ENCODE measurements at places on chromosomes 6 and 20.

GRCh38 chr6:111789598-111789997, 83.7 kb downstream of the FYN start:
- DNase-seq = no peak

DNA sequence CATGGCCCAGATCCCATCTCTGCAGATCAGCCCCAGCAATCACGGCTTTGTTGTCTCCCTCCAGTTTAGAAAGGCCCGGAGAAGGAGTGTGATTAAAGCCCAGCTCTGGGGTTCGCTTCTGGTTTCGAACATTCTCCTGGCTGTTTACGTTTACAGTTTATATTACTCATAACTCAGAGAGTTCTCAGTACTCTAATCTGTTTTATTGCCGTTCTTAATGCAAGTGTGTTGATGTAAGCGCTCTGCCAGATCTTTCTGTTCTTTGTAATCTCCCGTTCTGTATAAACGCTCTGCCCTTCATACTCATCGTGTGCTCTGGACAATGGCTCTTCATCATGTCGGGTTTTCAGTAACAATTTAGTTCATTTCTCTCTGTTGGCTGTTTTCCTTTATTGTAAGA, 118.0 kb upstream of the PRND start:
- no peak for DNase-seq

GRCh38 chr6:89927264-89927663, 33.0 kb downstream of the GJA10 start:
- no peak for DNase-seq

DNA sequence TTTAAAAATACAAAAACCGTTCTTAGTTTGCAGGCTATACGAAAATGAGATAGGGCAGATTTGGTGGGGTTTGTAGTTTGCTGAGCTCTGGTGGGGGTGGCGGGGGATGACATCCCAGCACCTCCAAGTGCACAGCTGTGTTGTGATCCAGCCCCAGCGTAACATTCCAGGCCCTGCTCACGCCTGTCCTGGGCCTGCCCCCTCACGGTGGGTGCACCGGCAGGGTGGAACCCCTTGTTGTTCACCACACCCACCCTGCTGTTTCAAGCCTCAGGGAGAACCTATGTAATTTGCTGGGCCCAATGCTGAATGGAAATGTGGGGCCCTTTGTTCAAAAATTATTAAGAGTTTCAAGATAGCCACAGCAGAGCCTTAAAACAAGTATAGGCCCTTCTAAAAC, 25.0 kb downstream of the ARMC2 start:
- DNase-seq = no peak

- no peak for DNase-seq
Measured at GRCh38 chr20:1860446-1860845, 34.8 kb upstream of the SIRPA start.

GRCh38 chr6:111976139-111976538, 77.8 kb upstream of the CCN6 start:
- DNase-seq = no peak

DNA sequence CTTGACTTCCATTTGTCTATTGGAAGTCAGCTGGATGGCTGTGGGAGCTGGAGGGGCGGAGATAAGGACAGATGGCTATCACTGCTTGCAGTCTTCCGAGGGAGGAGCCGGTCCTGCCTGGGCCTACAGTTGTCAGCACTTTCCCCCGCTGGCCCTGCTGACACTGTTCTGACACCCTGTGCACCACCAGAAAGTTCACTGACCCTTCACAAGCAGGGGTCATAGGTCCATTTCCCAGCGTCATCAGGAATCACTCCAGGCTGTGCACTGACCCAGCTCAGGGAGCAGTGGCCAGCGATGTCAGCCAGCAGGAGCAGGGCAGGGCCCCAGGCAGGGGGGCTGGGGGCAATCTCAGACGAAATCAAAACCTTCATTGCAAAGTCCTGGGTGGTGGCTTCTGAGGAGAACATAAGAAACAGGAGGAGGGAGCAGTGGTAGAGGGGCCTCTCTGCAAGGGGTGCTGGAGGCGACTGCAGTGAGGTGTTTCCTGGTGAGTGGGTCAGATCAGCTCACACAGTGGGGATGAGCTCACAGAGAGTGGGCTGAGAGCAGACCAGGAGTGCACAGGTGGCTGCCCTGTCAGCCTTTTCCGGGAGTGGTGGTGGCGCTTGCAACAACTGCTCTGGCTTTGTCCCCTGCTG, 26.5 kb upstream of the PLEKHG1 start:
- DNase-seq = no peak
